ENCODE measurements at places on chromosomes 1 and 21.
A peak's percentile ranks its signal among the peaks of the same experiment; 100 is the strongest.

GRCh38 chr1:50218344-50219120 lies 109.8 kb downstream of the ELAVL4 start:
- no peak for DNase-seq

GRCh38 chr1:244096066-244096610 lies 45.1 kb downstream of the ZBTB18 start:
- DNase-seq = no peak

DNA sequence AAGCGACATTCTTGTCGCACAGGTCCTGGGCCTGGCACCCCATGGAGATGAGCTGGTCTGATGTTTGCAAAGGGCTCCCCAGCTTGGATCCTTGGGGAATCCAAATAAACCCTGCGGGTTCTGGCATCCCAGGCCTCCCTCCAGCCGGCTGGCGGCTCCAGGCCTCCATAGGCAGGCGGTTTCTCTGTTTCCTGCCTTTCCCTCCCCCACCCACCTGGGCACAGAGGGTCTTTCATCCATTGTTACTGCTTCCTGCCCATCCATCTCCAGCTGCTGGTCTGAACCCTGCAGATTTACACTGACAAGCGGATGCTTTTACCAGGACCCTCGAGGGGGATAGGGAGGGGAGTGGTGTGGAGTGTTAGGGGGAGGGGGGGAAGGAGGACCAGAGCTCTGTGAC lies 39.1 kb upstream of the ID3 start:
- DNase-seq = no peak

DNA sequence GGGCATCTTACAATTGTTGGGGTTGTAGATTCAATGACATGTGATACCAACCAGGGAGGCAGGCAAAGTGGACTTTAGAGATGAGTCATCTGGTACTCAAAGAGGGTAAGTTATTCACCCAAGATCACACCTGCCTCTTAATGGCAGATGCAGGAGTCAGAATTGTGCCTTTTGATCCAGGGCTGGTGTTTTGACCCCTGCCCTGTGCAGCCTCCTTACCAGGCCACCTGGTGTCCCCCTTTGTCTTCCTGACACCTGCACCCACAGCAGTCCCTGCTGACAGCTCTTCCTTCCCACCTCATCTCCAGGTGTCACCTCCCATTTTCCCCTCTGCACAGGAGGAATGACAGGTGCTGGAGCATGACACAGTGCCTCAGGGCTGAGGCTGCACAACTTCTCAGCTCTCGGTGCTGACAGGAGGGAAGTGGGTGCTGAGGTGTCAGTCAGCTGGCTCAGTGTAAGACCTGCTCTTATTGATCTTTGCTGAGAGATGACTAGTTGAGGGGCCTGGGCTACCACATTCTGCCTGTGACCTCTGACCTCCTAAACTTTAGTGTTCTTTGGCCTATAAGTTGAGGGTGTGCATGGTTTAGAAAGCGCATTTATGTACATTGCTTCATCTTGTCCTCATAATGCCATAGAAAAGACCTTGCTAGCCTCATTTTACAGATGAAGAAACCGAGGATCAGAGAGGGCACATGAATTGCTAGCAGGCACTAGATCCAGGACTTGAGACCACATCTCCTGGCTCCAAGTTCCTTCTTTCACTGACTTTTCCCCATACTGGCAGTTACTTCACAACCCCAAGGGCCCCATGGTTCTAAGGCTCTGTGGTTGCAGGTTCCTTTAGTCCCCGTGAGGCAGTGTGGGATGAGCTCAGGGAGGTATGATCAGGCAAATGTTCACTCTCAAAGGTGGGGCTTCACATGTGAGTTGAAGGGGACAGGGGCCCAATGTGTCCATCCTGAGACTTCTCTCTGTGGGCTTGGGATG lies 31.3 kb downstream of the CACNA1E start:
- no peak for DNase-seq

- no peak for DNase-seq
Measured at GRCh38 chr1:52629325-52629643, 3.7 kb upstream of the SHISAL2A start.

DNA sequence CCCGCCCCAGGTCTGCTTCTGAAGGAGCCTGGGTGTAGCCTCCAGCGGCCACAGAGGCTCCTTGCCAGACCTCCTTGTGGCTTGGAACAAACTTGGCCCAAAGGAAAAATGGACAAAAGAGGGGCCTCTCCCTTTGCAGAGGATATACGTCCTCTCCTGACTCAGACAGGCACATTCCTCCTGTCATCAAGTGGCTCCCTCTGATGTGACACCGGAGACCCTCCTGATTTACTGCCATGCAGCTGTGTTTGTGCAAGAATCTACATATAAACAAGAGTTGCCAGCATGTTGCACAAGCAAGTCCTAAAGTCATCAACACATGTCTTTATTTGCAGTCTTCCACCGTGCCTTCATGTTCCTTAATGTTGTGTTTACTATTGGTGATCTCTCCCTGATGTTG lies 54.1 kb upstream of the F3 start:
- DNase-seq = no peak

GRCh38 chr1:29456685-29457435 lies 220.5 kb downstream of the PTPRU start:
- no peak for DNase-seq

GRCh38 chr1:216553040-216553439 lies 129.8 kb upstream of the USH2A start:
- no peak for DNase-seq

DNA sequence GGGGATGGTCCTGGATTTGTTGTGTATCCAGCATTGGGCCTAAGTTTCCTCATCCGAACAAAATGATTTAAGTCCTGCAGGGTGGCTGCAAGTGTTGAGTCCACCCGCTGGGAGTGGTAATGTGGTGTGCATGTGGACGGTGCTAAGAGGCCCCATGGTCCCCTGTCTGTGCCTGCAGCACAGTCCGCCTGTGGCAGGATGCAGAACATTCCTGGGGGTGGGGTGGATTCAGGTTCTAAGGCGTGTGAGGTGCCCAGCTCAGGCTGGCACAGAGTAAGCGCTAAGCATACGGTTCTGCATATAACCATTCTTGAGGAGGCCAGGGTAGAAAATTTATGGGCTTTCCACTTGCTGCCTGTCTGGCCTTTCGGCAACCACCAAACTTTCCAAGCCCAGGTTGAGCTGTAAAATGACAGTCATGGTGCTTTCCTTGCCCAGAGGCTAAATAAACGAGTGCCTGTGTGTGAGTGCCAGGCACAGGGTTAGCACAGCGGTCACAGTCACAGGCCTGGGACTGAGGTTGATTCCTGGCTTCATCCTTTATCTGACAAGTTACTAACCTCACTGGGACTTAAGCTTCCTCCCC lies 30.7 kb downstream of the SLC2A1 start:
- DNase-seq = no peak

DNA sequence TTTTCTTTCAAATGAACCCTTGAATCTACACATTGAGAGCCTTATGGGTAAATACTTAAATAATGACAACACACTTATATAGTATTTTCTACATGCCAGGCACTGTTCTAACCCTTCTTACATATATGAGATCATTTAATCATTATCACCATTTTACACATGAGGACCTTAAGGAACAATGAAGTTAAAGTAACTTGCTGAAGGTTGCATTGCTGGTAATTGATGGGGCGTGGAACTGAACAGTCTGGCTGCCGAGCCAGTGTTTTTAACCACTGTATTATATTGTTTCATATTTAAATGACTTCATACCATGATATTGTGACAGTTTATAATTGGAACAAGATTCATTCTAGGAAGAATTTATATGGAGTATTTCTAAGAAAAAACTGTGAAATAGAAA lies 111.9 kb upstream of the TENT5C start:
- no peak for DNase-seq

GRCh38 chr1:181010789-181011188 lies 11.9 kb downstream of the STX6 start:
- no peak for DNase-seq

GRCh38 chr1:20061866-20062265 lies 8.1 kb upstream of the PLA2G5 start:
- no peak for DNase-seq

DNA sequence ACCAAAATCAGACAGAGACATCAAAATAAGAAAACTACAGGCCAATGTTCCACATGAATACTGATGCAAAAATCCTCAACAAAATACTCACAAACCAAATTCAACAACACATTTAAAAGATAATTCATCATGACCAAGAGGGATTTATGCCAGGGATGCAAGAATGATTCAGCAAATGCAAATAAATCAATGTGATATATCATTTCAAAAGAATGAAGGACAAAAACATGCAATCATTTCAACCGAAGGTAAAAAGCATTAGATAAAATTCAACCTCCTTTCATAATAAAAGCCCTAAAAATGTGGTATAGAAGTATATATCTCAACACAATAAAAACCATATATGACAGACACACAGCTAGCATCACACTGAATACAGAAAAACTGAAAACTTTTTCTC lies 81.5 kb upstream of the LYPLAL1 start:
- no peak for DNase-seq

GRCh38 chr1:206036663-206037455 lies 13.2 kb upstream of the CTSE start:
- no peak for DNase-seq

GRCh38 chr1:157176591-157177121 lies 38.5 kb upstream of the ETV3 start:
- no peak for DNase-seq

- DNase-seq = peak; percentile 21
Measured at GRCh38 chr1:35931446-35932157, 697 bp downstream of the AGO3 start.

- no peak for DNase-seq
Measured at GRCh38 chr1:228849011-228849541, 113.8 kb downstream of the RHOU start.

GRCh38 chr1:76786222-76786621 lies 81.1 kb upstream of the ST6GALNAC5 start:
- DNase-seq = no peak

GRCh38 chr1:33177996-33178540 lies 3.8 kb downstream of the TRIM62 start:
- no peak for DNase-seq

DNA sequence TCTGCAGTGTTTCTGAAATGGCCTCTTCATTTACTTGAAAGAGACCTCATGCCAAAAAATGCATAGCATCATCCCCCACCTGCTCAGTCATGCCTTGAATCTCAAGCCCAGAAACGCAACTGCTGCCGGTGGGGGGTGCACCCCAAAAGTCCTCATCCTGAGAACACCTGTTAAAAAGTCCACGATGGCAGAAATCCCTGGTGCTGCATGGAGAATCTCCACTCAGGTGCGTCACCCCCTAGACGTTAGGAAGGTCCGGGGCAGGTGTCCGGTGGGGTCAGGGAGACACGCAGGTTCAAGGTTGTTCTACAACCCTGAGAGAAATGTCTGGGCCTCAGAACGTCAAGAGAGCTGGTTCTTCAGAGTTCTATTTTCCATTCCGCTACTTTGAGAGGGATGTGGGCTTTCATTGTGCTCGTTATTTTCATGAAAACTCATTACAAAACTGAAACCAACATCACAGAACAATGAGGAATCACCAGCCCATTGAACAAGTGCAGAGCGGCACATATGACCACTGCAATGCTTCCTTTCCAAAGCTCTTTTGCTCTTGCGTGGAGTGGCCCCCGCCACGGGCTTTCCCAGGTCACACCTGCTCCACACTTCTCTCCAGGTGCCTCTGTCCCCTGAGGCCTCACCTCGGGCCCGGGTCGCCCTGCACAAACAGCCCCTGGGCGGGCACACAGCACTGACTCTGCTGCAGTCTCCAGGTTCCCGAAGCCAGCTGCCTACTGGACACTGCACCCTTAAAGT lies 201.9 kb downstream of the TOMM20 start:
- DNase-seq = no peak

DNA sequence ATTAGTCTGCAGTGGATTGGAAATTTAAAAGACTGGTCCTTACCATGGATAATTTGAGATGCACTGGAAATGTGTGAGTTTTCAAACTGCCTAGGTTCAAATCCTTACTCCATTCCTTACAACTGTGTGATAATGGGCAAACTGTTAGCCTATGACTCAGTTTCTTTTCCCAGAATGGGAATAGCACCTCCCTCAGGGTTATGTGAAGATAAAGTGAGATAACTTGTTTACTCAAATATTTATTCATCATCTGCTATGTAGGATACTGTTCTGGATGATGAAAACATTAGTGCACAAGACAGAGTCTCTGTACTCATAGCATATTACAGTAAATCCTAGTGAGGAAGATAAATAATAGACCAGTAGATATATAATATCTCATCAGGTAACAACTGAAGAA lies 28.6 kb downstream of the LRIG2 start:
- DNase-seq = no peak

DNA sequence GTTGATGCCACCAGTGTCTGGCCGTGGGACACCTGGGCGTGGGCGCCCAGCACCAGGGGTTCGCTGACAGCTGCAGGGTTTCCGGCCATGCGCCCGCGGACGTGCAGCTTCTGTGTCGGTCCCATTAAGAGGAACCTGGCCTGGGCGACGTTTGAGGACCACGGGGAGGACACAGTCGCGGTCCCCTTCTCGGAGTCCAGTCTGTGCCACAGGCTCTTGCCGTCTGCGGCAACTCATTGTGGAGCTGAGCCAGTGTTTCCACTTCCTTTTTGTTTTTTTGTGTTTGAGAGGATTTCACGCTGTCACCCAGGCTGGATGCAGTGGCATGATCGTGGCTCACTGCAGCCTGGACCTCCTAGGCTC lies 1.6 kb upstream of the C1orf159 start:
- no peak for DNase-seq

DNA sequence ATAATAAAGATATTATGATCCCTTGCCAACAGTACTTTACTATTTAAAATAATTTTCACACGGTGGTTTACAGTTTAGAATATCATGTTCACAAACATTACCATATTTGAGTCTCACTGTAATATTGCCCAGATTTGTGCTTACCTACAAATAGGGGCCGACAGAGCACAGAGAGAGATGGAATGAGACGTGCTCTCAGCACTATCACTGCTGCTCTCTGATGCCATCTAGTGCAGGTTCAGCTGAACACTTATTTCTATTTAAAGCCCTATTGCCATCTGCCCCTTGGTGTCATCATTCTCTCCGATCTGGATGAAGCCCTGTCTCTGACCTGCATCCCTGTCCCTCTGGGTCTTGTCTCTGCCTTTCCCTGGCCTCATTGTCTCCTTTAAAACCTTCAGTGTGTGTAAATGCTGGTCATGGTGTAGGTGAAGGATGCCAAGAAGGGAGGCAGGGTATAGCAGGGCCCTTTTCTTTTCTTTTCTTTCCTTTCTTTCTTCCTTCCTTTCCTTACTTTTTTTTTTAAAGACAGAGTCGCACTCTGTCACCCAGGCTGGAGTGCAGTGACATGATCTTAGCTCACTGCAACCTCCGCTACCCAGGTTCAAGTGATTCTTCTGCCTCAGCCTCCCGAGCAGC lies 6.9 kb upstream of the GPATCH4 start:
- DNase-seq = peak; percentile 69

DNA sequence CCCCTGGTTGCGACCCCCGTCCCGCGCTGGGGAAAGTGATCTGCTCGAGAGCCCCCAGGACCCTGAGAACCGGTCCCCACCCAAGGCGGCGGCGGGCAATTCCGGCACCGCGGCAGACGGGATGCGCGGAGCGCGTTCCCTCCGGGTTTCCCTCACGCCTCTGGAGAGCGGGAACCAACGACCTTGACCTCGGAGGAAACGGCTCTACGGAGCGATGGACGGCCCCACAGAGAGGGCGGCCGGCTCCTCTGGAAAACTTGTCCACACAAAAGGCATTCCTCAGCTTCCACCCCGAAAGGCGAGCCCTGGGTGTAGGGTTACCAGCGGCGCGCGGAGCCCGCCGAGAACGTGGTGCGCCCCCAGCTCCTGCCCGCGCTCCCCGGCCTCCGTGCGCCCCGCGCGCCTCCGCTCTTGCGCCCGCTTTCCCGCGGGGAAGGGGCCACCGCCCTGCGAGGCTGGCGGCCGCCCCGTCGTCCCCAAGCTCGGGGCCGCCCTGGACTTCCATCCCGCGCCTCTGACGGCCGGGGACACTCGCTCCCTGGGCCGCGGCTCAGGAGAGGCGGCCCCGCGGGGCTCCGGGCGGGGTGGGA lies 391 bp upstream of the KIAA1614 start:
- DNase-seq = no peak

All from T-cell (primary cell).